ENCODE measurements at places on chromosomes 4 and X. TPM values are rescaled to one million over a fixed set of nuclear protein-coding genes. Genes with fewer than 3 reads are reported as not detected.

PWWP3B gene
- total RNA-seq: 1.5 TPM

BEX5 gene
- 3.5 TPM for total RNA-seq

GPRASP2 gene
- 27.4 TPM for total RNA-seq

ADH1A gene
- not detected for total RNA-seq

PTCHD1 gene
- under 0.01 TPM for total RNA-seq

TMEM187 gene
- total RNA-seq: 5.3 TPM

C4orf51 gene
- total RNA-seq: 0.07 TPM

ZIC3 gene
- not detected for total RNA-seq

ENPEP gene
- not detected for total RNA-seq

UBE2A gene
- total RNA-seq: 26.2 TPM

GPR82 gene
- not detected for total RNA-seq

ATP1B4 gene
- not detected for total RNA-seq

SORBS2 gene
- 46.2 TPM for total RNA-seq

PTPN13 gene
- total RNA-seq: 6.3 TPM

RHOXF2 gene
- total RNA-seq: not detected

CT47B1 gene
- total RNA-seq: not detected

PASD1 gene
- total RNA-seq: not detected

RBMXL3 gene
- not detected for total RNA-seq

PLAC1 gene
- 0.20 TPM for total RNA-seq

NLGN3 gene
- total RNA-seq: 0.13 TPM

ODAM gene
- total RNA-seq: not detected

P2RY4 gene
- not detected for total RNA-seq

CXCL8 gene
- 311 TPM for total RNA-seq

FHIP1A gene
- total RNA-seq: 0.59 TPM

TMEM31 gene
- not detected for total RNA-seq

BEND4 gene
- total RNA-seq: 0.13 TPM

NR3C2 gene
- 7.6 TPM for total RNA-seq

DCLK2 gene
- 2.0 TPM for total RNA-seq

SLC35A2 gene
- total RNA-seq: 13.5 TPM

FAT4 gene
- 46.8 TPM for total RNA-seq

HELT gene
- total RNA-seq: not detected

CFAP299 gene
- 0.13 TPM for total RNA-seq

SLC9B1 gene
- total RNA-seq: 0.59 TPM

PLXNB3 gene
- total RNA-seq: 5.5 TPM

TEX13B gene
- total RNA-seq: not detected

KIT gene
- 41.7 TPM for total RNA-seq

HSFX4 gene
- total RNA-seq: not detected

GAGE13 gene
- not detected for total RNA-seq

GSPT2 gene
- total RNA-seq: 6.5 TPM

PPARGC1A gene
- not detected for total RNA-seq

CXCL11 gene
- 2.6 TPM for total RNA-seq

TMEM255A gene
- total RNA-seq: not detected

NUP62CL gene
- total RNA-seq: 0.20 TPM

GATA1 gene
- not detected for total RNA-seq

TDO2 gene
- not detected for total RNA-seq

ABLIM2 gene
- total RNA-seq: 1.1 TPM

LDB2 gene
- 150 TPM for total RNA-seq

FMR1NB gene
- total RNA-seq: not detected

TFE3 gene
- 21.0 TPM for total RNA-seq

CACNA1F gene
- total RNA-seq: not detected

FGA gene
- not detected for total RNA-seq

TBC1D25 gene
- total RNA-seq: 6.5 TPM

HSPA4L gene
- total RNA-seq: 23.8 TPM

RBM46 gene
- total RNA-seq: not detected

PARM1 gene
- 0.04 TPM for total RNA-seq

GAB3 gene
- 6.0 TPM for total RNA-seq

CENPE gene
- 63.3 TPM for total RNA-seq

MAGEA9B gene
- total RNA-seq: not detected

Data from pulmonary artery endothelial cell (primary cell).